ENCODE measurements at places on chromosomes 1 and 21. TPM values are rescaled to one million over a fixed set of nuclear protein-coding genes. Genes with fewer than 3 reads are reported as not detected.

The TCHHL1 gene
- not detected for polyA plus RNA-seq

GRCh38 chr21:42555756-42556438 lies 42.2 kb downstream of the SLC37A1 start:
- no peaks in the 10 kb centered on the region for H3K27me3 ChIP-seq
- H3K4me3 ChIP-seq = no peak overlapping the region
- H3K4me1 ChIP-seq = no peaks in the 10 kb centered on the region
- no peak for DNase-seq

- no peaks in the 10 kb centered on the region for H3K4me1 ChIP-seq
- no peak overlapping the region for H3K27ac ChIP-seq
- DNase-seq = no peak
- H3K36me3 ChIP-seq = no peaks in the 10 kb centered on the region
- no peaks in the 10 kb centered on the region for H3K27me3 ChIP-seq
Observed at GRCh38 chr21:15568516-15568915, 161.3 kb upstream of the USP25 start.

DNA sequence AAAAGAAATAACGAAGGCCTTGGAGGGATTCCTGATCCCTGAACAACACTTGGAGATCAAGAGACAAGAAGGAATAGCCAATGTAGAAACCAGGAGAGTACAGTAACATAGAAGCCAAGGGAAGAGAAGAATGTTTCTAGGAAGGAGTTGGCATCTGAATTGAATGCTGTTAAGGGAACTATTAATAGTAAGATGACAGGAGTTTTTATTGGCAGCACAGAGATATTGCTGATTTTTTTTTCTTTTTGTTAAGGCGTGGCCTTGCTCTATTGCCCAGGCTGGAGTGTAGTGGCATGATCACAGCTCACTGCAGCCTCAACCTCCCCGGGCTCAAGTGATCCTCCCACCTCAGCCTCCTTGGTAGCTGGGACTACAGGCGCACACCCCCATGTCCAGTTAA lies 9.6 kb upstream of the SFT2D2 start:
- no peak overlapping the region for H3K27ac ChIP-seq
- no peak for DNase-seq
- H3K27me3 ChIP-seq = no peaks in the 10 kb centered on the region
- no peaks in the 10 kb centered on the region for H3K36me3 ChIP-seq
- H3K4me3 ChIP-seq = no peak overlapping the region
- no peaks in the 10 kb centered on the region for H3K4me1 ChIP-seq

DNA sequence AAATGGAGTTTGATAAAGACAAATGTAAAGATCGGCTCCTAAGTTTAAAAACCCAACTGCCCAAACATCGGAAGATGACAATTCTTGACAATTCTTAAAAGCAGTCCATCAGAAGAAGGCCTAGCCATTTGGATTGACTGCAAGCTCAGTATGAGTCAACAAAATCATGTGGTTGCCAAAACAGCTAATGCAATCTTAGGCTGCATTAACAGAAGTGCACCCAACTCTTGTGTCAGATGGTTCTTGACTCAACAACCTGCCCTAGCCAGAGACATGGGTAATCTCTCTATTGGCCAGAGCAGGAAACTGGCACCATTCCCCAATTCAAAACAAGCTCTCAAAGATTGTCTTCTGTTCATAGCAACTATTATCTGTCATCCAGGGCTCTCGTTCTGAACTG lies 9.9 kb upstream of the NCF2 start:
- no peaks in the 10 kb centered on the region for H3K27me3 ChIP-seq
- H3K36me3 ChIP-seq = no peaks in the 10 kb centered on the region
- H3K4me3 ChIP-seq = no peak overlapping the region
- H3K4me1 ChIP-seq = no peaks in the 10 kb centered on the region

Data from keratinocyte (primary cell).